ENCODE measurements at places on chromosomes 6 and 20.

- no peak for DNase-seq
Observed at GRCh38 chr20:58839474-58839874, 11.2 kb downstream of the GNAS-AS1 start.

DNA sequence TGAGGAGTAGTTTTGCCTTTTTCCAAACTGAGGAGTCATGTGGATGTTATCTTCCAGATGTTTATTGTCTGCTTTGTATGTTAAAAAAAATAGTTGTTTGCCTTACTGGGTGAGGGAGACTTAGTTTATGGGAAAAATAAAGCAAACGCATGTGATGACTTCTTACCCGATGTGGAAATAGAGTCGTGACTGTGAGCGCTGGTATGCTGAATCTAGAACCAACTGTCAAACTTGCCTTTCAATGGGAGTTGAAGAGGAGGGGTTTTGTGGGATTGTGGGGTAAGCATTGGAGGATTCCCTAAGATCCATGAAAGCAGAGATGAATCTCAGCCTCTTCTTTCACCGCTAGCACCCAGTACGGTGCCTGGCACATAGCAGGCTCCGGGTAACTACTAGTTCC is 5.3 kb downstream of the DCBLD1 start:
- no peak for DNase-seq

DNA sequence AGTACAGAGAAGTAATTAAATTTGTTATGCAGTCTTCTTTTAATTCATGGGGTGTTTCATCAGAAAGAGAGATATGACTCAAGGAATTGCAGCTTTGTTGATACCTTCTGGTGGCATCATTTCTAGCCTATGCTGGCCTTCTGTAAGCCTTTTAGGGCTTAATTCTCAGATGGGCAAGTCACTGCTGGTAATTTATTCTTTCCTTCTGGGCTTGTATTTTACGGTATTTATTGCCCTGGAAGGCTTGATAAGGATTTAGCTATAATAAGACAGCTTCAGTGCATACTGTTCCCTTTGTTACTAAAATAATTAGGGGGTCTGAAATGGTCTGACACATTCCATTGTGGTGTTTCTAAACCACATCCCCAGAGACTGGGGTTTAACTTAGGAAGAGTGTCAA is 57.9 kb upstream of the EMILIN3 start:
- DNase-seq = no peak

GRCh38 chr6:34912715-34913464 is 23.8 kb downstream of the ANKS1A start:
- no peak for DNase-seq

DNA sequence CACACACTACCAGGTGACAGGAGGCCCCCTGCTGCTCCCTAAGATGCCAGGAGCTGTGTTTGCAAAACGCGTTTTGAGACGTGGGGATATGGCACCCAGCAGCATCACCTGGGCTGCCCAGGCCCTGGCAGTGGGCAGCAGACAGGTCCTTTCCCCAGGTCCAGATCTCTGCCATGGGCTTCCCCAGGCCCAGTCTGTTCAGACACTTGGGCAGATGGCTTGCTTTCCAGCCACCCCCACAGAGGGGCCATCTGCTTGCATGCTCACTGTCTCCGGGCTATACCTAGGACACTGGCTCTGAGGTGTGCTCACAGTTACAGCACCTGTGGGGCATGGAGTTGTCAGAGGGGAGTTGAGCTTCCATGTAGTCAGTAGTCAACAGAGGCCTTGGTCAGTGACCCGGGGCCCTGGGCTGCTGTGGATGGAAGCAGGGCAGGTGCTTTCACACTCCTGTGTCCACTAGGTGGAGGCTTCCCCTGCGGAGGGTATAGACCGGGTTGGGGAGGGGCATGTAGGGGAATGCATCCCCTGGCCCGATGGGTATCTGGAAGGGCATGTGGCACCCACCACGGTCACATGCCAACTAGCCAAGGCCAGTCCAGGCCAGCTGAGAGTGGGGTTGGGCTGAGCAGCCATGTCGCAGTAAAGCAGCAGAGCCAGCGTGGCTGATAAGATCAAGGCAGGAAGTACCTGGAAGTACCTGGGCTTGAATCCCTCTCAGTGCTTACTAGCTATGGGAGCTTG is 185.4 kb upstream of the SLC24A3 start:
- no peak for DNase-seq

GRCh38 chr20:20808016-20808415 is 95.6 kb upstream of the RALGAPA2 start:
- DNase-seq = no peak

Data from hippocampal formation (tissue), 2 donors.